ENCODE measurements at places on chromosomes 5 and 9.

DNA sequence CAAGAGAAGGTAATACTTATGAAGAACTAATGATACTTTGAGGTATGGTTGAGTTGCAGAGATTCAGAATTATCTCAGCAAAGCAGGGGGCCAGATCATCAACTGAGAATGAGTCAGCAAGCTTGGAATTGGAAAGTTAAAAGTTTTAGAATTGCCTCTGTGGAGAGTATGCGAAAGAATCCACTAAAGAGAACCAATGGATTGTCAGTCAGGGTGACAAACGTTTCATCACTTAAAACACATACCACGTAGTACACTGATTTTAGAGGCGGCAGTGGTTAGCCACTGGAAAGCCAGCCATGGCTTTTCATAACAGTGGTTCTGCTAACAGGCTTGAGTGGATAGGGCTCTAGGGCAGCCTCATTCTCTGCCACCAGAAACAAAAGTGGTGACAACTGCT, 30.7 kb downstream of the AOPEP start:
- no peak for DNase-seq

DNA sequence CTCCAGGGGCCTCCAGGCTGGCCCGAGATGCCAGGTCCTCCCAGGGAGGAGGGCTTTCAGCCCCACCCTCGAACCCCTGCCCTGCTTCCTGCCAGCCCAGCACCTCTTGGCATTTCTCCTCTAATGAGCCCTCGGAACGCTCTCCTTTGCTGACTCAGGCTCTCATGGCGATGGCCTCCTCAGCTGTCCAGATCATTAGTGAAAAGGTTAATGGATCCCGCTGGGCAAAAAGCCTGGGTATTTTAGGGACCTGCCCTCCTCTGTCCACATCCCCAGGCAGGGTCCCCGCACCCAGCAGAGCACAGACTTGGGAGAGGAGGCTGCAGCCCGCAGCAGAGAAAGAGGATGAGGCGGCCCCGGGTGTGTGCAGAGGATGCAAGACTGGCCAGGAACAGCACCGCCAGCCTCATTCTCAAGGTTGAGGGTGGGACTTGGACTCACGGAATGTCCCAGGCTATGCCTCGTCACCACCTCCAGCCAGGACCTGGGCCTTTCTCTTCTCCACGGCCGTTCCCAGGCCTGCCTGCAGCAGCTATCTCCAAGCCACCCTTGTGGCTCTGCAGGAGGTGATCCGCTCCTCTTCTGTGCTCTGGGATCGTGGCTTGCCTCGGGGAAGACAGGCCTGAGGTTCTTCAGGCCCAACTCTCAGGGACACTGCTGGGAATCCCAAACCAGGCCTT, 23.0 kb upstream of the ADAMTS2 start:
- DNase-seq: no peak

DNA sequence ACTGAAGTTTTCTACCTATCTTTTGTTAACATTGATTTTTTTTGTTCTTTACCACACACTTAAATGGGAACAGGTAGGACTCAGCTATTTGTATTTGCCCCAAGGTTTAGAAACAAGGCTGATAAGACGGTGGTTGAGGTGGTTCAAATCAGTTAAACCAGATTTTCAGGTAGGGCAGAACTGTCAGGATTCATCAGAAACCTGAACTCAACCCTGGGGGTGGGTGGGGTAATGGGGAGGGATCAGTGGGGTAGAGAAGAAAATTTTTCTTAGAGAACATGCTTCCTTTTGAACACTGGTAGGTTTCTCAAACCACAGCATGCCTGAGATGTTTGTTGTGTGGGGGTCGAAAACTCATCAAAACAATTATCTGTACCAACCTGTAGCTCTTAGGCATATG, 113.0 kb downstream of the BASP1 start:
- DNase-seq: no peak

DNA sequence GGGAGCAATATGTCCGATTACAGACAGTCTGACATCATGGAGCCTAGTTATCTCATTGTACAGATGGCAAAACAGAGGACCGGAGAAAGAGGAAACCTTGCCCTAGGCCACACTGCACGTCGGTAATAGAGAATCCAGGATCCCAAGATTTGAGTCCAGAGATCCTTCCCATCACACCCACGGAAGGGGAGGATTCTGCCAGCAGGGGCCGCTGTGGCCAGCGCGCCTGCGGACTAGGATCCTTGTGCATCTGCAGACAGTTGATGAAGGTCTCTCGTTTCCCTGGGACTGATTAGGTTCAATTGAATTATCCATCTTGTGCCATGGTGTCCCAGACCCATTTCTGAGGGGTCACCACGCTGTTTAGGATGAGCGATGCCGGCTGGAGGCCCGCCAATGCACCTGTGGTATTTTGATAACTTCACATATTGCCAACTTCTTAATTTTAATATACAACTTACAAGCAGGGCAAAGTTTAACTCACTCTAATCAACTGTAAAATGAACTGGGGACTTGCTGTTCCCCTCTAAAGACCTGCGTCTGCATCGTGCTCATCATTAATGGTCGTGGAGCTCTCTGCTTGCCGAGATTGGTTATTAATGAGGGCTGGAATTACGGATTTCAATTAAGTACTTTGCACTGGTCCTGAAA, 592.7 kb upstream of the BRINP1 start:
- no peak for DNase-seq

DNA sequence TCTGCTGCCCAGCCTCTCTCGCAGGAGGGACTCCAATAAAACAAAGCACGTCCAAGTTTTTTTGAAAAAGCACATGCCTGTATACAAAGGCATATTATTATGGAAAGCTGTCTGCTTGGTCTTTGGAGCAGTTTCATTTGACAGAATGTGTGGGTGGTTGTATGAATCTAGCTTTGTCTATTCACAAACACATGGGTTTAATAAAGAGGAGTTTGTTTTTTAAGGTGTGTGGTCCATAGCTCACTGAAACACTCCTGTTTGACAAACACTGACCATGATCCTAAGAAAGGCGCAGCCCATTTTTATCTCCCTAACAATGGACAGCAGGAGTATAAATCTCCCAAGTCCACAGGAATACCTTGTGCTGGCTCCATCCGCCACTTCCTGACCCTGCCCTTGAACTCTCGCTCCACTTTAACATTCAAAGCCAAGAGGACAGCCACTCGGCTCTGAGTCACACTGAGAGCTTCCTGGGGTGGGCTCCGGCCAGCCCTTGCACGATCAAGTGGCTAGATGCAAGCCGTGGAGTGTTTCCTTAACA, 371.9 kb downstream of the EBF1 start:
- no peak for DNase-seq

DNA sequence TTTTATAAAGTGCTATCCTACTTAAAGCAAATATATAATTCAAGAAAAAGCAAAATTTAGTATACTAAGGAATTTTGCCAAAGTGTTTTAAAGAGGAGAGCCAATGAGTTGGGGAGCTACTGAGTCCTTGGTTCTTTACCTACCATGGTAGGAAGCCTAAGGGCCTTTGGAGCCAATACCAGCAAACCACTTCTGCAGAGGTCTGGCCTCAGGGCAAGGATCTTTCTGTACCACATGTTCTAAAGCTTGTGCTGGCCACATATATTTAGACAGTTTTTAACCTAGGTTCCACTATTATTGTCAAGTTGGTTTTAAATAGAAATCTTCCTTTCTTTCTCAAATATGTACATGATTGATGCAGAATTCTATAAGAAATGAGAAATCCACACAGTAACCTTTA, 172.3 kb upstream of the NREP start:
- no peak for DNase-seq

GRCh38 chr9:85339338-85339737, 402.4 kb downstream of the AGTPBP1 start:
- DNase-seq: no peak

DNA sequence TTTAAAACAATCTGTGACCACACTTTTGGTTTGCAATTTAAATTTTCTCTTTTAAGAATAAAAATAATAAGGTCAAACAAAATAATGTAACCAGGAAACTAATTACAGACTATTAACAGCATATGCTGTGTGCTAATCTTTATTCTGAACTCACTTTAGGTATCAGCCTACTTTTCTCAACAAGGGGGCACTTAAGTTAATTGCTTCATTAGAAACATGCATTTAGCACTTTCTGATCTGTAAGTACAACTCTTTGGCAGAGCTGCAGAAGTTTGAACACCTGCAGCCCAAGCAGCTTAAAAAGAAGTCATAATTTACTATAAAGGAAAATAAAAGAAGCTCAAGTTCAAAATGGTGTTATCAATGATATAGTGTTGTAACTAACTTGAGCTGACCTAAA, 21.7 kb downstream of the XRCC4 start:
- no peak for DNase-seq

GRCh38 chr5:32522429-32523143, 62.8 kb upstream of the SUB1 start:
- no peak for DNase-seq

DNA sequence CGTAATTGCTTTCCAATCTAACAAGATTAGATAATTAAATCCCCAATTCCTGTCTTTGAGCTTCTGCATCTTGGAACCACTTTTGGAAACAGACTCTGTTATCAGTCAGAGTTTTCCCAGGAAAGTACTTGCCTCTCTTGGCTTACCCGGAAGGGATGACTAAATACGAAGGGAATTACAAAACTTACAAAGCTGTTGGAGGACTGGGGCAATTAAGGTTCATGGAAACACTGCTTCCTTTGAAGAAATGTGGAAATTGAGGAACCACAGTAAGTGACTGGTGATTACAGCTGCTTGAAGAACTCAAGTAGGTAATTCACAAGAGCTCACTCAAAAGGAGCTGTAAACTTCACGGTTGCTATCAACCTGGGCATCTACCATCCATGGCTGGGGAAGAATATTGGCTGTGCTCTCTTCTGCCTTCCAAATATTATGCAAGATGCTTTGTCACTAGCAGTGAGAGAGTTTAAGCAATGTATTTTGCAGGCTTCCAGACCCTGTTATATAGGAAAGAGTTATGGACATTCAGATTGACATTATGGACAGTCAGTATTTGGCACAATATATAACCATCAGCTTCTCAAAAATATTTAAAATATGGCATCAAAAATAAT, 104.6 kb upstream of the MAN2A1 start:
- DNase-seq: no peak
